ENCODE measurements at places on chromosomes 2 and 18.

- DNase-seq, result no peak
Measured at GRCh38 chr2:229343661-229344060, 72.6 kb upstream of the PID1 start.

GRCh38 chr2:20682167-20682920 is 15.4 kb downstream of the GDF7 start:
- DNase-seq, result no peak

DNA sequence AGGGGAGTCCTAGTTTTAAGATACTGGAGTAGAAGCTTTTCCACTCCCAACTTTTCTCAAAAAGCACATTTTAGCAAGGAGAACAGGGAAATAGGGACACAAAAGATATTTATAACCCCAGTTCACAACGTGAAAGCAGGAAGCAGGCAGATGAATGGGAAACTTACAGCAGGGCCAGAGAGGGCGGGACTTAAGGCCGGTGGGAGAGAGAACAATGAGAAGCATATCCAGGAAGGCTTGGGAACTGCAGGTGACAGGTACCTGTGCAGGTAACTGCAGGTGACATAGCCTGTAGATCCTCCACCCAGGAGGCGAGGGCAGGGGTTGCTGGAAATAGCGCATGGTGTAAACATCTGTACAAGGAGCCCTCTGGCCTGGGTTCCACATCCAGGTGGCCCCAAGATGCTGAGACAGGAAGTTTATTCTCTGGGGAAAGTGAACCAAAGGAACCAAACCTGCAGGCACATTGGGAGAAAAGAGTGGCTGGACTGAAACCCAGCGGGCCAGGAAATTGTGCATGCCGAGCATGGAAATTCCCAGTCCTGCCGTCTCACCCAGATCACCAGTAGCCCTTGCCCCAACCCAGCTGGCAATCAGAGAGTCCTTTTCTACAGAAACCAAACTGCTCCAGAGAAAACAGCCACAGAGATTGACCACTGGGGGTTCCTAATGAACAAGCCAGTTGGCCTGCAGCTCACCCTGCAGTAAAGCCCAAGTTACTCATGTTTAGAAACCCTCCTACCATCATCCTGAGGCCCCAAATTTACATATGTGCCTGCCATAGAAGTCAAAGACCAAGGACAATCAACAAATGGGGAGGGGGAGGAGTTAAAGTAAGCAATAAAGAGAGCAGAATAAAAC is 24.3 kb upstream of the COL6A3 start:
- peak; percentile 94 for DNase-seq

- DNase-seq, result no peak
Measured at GRCh38 chr2:191636235-191636543, 41.7 kb upstream of the NABP1 start.

DNA sequence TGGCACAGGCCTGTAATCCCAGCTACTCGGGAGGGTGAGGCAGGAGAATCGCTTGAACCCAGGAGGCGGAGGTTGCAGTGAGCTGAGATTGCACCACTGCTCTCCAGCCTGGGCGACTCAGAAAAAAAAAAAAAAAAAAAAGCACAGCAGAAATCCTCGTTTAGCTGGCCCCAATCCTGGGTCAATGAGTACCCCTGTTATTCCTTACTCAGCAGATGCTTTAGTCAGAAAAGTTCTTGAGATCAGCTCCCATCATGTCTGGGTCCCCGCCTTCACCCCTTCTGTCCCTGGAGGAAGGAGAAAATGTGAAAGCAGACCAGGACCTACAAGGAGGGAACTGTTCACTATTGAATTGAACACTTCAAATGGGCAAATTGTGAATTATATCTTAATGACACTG is 16.4 kb upstream of the KCNG3 start:
- DNase-seq, result no peak

GRCh38 chr2:238895891-238896600 is 48.2 kb downstream of the TWIST2 start:
- no peak for DNase-seq

- no peak for DNase-seq
Measured at GRCh38 chr2:147197754-147198483, 646.9 kb upstream of the ACVR2A start.

DNA sequence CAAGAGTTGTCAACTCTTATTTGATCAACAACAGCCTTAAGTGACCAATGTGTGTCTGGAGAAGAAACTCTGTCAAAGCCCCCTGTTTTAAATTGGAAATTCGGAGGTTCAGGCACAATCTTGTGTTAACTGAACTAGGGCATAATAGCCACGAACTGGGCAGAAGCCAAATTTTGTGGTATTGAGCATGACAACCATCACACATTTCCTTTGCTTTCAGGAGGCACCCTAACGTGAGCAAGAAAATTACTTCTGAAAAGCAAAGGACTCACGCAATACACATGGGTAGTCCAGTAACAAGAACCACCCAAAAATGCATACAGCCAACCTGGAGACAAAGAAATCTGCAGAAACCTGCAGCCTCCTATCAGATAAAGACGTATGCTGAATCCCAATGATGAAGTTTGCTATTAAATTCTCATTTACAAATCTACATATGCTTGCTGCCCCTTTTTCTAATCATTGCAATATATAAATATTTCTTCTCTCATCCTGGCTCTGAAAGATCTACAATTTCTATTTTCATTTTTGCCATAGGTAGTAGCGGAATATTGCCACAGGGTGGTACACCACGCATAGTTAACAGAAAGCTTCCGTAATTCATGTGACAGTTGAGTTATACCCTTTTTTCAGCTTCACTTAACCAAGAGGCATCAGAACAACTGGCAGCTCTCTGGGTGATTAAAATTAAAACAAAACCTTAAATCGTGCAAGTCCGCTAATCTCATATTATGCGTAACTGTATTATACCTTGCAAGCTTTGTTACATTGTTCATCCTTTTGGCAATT is 495.8 kb downstream of the NRXN1 start:
- peak; percentile 35 for DNase-seq

DNA sequence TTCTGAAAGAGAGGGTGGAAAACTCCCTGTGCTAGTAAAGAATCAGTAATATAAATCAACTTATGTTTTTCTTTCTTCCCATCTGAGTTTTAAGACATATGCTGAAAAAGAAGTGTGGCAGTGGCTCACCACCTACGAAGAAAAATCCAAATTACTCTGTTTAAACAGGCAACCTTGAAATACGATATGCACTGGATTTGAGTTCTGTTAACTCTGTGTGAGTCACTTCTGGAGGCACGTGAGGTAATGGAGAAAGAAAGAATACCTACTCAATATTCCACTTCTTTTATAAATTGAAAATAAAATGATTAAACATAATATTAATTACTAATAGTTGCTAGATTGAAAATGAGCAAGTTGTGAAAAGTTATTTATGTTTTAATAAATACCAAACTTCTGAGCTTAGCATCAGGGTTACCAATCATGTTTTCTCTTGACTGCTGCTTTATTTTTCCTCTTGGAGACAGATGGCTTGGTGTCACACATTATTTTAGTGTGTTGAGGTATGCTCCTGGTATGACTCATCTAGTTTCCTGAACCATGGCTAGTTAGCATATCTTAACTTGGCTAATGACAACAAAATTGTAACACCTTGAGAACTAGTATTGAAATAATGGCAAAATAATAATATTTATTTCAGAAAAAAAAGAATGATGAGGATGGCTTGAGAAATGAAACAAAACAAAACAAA is 1705.5 kb upstream of the PIK3C3 start:
- DNase-seq, result peak; percentile 3

DNA sequence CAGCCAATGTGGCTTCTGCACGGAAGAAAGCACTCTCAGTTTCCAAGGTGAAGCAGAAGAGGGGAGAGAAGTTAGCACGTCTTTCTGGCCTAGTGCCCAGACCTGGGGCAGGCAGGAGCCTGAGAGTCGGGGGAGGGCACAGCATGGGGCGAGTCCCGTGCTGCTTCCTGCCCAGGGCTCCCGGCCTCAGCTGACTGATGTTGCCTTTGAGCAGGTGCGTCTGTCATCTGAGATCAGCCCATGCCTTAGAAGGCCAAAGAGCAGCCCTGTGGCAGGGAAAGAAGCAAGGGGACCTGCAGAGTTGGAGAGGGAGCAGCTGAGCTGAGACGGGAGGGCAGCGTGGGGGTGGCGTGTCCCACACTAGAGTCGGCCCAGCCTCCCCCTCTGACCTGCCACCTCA is 3.3 kb downstream of the KCNIP3 start:
- peak; percentile 82 for DNase-seq
